Activated CD8-positive, alpha-beta memory T cell treated with anti-CD3 and anti-CD28 coated beads, Interleukin-2, amount 50 U/mL, for 48 hours (primary cell): ENCODE measurements at places on chromosomes 2 and 18.

- no peak for DNase-seq
These were observed 216.7 kb downstream of the SETBP1 start for GRCh38 chr18:44897411-44897810.

DNA sequence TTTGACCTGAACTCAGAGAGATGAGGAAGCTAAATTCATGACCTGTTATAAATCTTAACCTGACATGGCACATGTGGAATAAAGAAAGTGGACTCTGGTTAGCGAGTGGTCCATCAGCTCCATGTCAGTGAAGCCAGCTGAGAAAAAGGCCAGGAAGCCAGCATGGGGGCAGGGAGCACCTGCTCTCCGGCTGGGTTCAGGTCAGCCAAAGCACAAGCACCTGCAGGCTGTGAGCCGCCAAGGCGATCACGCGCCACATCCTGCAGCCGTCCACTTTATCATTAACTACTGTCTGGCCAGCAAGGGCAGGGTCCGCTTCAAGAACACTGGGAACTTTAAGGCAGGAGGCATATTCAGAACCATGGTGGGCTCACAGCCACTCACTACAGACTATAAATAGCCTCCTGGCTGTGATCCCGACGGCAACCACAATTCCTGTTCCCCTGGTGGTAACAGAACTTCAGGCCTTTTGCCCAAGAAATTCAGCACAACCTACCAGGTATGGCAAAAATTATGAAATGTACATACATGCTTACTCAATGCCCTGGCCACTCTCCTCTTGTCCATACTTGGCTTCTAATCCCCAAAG is 35.5 kb downstream of the ACVR1 start:
- no peak for DNase-seq

- no peak for DNase-seq
These were observed 8.3 kb upstream of the MRPL33 start for GRCh38 chr2:27762951-27763906.

DNA sequence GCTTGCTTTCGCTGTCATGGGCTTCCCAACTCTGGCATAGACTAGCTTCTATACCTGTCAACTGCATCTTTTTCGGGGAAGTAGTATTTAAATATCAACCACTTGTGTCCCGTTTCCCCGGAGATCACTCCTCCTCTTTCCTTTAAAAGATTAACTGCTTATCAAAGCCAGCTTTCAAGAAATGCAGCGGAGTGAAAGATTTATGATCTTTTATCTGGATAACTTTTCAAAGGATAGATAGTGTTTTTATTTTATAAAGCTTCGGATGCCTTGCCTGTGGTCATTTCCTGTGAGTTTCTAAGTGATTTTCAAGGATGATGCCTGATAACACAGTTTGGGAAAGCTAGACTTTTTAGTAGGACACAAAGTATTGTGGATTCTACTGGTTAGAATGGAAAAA is 2.9 kb upstream of the IGFBP5 start:
- no peak for DNase-seq

- no peak for DNase-seq
These were observed 18.6 kb upstream of the SCRN3 start for GRCh38 chr2:174376967-174377366.

- no peak for DNase-seq
These were observed 628.7 kb upstream of the PIK3C3 start for GRCh38 chr18:41326311-41326710.

- no peak for DNase-seq
These were observed 38.1 kb upstream of the AFF3 start for GRCh38 chr2:100180503-100180902.

DNA sequence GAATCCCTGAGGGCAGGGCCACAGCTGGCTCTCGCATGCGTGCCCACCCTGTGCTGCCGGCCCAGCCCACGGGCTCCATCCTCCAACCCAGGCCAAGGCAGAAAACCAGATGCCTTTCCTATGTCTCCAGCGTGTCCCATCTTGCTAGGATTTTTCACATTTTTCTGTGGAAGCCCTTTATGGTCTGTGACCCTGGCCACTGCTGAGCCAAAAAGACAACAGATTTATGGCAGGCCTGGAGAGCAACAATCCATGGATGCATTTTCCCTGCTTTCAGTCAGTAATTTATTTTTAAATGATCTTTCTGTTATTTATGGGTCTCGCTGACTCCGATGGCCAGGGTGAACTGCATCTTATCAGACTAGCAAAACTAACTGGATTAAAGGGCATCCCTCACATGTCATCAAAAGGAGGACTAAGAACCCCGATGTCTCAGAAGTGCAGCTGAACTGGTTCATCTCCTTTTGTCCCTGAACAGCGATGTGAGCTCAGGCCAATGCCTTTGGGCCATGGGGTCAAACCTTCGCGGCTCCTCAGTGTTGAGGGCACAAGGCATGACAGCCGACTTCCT is 346.0 kb downstream of the CYRIA start:
- no peak for DNase-seq

DNA sequence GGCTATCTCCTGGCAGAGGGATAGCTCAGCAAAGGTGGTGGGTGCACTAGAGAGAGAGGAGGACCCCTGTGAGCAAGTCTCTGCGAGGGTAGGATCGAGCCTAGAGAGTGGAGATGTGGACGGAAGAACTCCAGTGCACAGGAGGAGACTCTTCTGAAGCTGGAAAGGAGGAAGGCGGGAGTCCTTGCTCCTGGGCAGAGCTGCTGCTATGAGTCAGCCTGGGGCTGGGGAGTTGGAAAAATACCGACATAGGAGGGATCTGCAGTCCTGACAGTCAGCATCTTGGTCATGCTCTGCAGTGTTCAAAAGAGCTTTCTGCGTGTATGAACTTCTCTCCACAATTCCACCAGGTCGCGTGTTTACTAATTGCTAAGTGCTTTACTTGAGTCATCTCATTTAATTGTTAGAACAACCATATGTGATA is 233.8 kb downstream of the LDLRAD4 start:
- DNase-seq = peak; percentile 37

- no peak for DNase-seq
These were observed 773.7 kb downstream of the TSN start for GRCh38 chr2:122528958-122529705.

- no peak for DNase-seq
These were observed 17.0 kb upstream of the OTOF start for GRCh38 chr2:26494891-26495290.

- DNase-seq = peak; percentile 78
These were observed 455 bp upstream of the DLX1 start for GRCh38 chr2:172084645-172085459.

DNA sequence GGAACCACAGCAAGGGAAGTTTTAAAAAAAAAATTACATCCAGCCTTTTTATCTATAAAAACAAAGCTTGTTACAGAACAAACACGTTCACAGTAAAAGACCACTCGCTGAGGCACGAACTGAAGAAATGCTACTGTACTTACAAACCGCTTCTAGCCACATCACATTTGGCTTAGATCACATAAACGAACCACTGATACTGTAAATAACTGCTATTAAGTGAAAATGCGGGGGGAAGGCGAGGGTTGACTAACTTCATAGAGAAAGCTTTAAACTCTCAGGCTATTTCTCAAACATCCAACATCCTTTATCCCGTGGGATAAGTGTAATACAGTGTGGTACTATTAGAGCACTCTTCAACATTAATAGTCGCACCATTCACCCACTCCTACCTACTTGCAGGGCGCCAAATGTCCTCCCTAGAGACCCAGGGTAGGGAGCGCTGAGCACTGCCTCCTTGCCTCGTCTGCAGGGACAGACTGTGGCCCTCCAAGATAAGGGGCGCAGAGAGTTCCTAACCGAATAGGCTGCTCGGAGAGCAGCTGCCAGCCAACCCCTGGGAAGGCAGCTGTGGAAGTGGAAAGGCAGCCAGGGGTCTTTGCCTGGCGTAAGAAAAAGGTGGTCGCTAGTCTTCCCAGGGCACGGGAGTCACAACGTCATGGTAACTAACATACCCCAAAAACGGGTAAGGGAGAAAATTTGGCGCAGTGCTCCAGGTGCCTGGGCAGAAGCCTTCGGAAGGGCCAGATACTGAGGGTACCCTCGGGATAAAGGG is 854 bp downstream of the GPR155 start:
- DNase-seq = peak; percentile 71

- DNase-seq = no peak
These were observed 68.4 kb downstream of the SLC16A14 start for GRCh38 chr2:230000118-230000841.

GRCh38 chr2:212424082-212424481 is 114.5 kb downstream of the ERBB4 start:
- no peak for DNase-seq

DNA sequence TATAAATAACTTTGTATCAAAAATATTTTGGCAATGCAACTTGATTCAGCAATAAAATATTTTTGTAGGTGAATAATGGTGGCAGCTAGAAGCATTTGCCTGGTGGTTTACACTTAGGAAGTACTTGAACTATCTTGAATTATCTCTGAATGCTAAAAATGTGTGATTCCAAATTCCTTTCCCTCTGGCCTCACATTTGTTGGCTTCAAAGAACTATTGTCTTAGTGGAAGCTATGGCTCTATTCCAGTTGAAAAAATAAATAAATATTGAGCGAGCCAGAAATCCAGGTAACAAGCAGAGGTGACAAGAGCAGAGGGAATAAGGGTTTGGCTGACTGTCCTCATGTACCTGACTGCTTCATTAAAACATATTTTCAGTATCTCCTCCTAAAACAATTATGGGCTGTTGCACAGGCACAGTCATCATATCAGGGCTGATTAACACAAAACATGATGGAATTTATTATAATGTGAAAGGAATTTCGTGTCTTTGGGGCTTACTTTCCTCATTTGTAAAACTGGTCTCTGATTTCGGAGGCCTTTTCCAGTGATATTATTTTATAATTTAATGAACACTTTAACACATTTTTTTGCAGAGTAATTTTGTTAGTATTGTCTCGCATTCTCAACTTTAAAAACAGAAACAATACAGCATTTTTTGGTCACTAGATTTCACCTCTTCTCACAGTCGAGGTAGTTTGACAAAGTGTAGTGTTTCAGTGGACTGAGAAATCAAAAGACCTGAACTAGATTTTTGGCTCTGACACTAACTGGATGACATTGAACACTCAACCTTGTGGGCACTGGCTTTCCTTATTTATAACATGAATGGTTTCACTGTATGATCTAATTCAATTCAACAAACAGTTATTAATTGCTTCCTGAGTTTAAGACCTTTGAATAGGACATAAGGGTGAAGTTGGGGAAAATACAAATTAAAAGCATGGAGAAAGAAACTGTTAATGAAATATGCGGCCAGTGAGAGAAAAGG is 7.8 kb upstream of the CAVIN2 start:
- DNase-seq = no peak
